ENCODE measurements at places on chromosomes 4 and X. TPM values are rescaled to one million over a fixed set of nuclear protein-coding genes. Genes with fewer than 3 reads are reported as not detected.

GRCh38 chrX:152072236-152072635 lies 66.1 kb downstream of the MAGEA10 start:
- DNase-seq: no peak

DNA sequence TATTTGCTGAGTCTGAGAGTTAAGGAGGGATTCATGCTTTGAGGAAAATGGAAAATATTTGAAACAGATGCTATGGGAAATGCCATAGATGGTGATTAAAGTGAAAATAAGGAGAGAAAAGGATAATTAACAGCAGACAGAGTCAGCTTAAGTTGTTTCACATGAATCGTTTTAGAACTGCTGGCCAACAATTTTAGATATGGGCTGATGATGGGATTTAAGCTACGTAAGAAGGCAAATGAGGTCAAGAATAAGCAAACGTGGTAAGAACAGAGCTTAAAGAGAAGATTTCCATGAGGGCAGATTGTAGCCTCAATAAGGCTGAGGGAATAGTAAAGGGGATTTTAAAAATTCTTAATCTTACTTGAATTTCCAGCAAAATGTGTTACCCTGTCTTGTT lies 77.9 kb downstream of the MFAP3L start:
- no peak for DNase-seq

The STS gene
- total RNA-seq: 8.9 TPM

The CDKL5 gene
- 3.9 TPM for total RNA-seq

DNA sequence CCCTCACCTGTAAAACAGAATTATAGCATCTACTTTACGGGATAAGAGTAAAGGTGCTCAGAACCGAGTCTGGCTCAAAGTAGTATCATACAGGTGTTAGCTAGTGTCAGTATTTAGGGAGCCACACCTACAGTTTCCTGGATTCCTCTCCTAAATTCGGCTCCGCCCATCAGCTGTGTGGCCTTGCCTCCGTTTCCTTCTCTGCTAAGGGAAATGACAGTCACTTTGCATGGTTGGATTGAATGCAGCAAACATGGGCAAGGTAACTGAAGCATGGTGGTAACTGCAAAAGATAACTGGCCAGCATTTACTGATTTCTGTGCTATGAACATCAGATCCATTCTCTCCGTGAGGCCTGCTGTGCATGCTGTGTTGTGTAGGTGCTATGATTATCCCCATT lies 2.8 kb downstream of the PPP1R3F start:
- no peak for DNase-seq

- no peak for DNase-seq
Measured at GRCh38 chr4:47814618-47815295, 23.1 kb downstream of the CORIN start.

- no peak for DNase-seq
Measured at GRCh38 chr4:120826853-120827252, 95.7 kb downstream of the PRDM5 start.

GRCh38 chr4:1299301-1299860 lies 9.7 kb downstream of the MAEA start:
- no peak for DNase-seq

DNA sequence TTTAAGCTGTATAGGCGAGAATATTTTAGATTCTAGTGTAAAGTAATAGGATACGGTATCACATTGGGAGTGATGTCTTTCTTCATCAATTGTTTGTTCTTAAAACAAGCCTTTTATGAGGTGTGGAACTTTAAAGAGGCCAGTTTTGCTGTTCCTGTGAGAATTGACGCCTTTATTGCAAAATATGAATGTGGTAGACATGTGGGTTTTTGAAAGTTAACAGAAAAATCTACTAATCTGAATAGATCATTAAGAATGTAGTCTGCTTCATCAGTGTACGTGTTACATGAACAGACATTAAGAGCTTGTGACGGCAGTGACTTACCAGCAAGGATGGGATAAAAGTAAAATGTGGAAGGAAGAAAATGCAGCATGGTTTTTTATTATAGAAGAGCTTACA lies 63.8 kb downstream of the STOX2 start:
- DNase-seq: no peak

- DNase-seq: no peak
Measured at GRCh38 chr4:147786031-147786430, 54.1 kb downstream of the ARHGAP10 start.

DNA sequence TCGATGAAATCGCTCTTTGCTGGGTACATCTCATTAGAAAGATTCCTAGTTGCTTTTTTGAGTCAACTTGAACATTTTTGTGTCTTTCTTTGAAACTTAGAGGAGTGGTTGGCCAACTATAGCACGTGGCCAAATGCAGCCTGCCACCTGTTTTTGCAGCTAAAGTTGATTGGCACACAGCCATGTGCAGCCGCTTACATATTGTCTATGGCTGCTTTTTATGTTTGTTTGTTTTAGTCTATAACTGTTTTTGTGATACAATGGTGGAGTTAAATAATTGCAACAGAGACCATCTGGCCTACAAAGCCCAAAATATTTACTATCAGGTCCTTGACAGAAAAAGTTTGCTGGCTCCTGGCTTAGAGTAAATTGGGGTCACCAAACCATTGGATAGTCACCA lies 86.3 kb downstream of the CLCN4 start:
- no peak for DNase-seq

GRCh38 chr4:177128306-177128705 lies 181.4 kb upstream of the NEIL3 start:
- peak; percentile 68 for DNase-seq

GRCh38 chr4:93302310-93302709 lies 526.2 kb upstream of the ATOH1 start:
- no peak for DNase-seq

GRCh38 chr4:86706923-86707597 lies 112.9 kb downstream of the PTPN13 start:
- DNase-seq: no peak

GRCh38 chrX:27893211-27893610 lies 85.4 kb downstream of the MAGEB10 start:
- DNase-seq: no peak

The TLR8 gene
- total RNA-seq: not detected

DNA sequence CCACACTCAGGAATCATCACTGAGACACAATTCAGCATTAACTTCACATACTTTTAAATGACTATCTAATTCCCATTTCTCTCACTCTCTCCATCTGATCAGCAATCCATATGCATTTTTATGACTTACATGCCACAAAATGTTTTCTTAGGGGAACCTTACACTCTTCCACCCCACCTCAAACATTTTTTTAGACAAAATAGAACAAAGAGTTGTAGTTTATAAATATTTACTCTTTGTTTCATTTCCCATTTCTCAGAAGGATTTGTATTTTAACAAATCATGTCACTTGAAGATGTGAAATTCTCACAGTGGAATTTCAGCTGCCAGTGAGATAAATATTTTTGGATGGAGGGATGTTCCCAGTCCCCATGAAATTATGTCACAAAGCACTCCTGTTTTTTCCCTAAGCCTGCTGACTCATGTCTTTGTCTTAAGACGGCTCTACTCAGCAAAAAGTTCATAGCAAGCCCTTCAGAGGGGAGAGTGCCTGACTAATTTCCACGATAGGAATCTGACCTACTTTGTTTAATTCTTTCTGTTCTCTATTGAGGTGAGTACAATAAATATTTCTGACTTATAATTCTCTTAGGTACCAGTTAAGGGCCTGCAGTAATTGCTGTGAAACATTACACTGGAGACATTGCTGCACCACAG lies 257.7 kb downstream of the THOC2 start:
- no peak for DNase-seq

GRCh38 chr4:83114576-83114975 lies at the start of gene PLAC8:
PLAC8 (minus strand) TSS chr4:83114729; CDS start chr4:83107921, 6,808 bp downstream.
- no peak for DNase-seq

The EXOC1L gene
- not detected for total RNA-seq

GRCh38 chr4:98659741-98660462 lies 1.5 kb upstream of the TSPAN5 start:
- DNase-seq: no peak

The POLR2B gene
- total RNA-seq: 80.9 TPM

GRCh38 chrX:53594354-53594753 lies 92.2 kb downstream of the HUWE1 start:
- no peak for DNase-seq

GRCh38 chr4:176504118-176504517 lies 184.4 kb downstream of the SPCS3 start:
- no peak for DNase-seq

GRCh38 chr4:113064244-113064643 lies 14.8 kb downstream of the ANK2 start:
- DNase-seq: no peak

- DNase-seq: no peak
Measured at GRCh38 chr4:38313999-38314561, 349.9 kb upstream of the KLF3 start.

The SLC16A2 gene
- 1.9 TPM for total RNA-seq

The MND1 gene
- total RNA-seq: 0.82 TPM

GRCh38 chr4:26878794-26879391 lies 18.3 kb downstream of the STIM2 start:
- no peak for DNase-seq

The PRSS12 gene
- total RNA-seq: 0.53 TPM

- no peak for DNase-seq
Measured at GRCh38 chr4:182257503-182257902, 14.3 kb downstream of the TENM3 start.

- DNase-seq: no peak
Measured at GRCh38 chrX:8306291-8306925, 135.3 kb upstream of the VCX2 start.

The UCHL1 gene
- total RNA-seq: 997 TPM

- peak; percentile 12 for DNase-seq
Measured at GRCh38 chr4:130808492-130808891, 1712.5 kb downstream of the C4orf33 start.

The POF1B gene
- total RNA-seq: not detected

Measured in glomerular endothelial cell (primary cell).